ENCODE measurements at places on chromosomes 6 and 20.

DNA sequence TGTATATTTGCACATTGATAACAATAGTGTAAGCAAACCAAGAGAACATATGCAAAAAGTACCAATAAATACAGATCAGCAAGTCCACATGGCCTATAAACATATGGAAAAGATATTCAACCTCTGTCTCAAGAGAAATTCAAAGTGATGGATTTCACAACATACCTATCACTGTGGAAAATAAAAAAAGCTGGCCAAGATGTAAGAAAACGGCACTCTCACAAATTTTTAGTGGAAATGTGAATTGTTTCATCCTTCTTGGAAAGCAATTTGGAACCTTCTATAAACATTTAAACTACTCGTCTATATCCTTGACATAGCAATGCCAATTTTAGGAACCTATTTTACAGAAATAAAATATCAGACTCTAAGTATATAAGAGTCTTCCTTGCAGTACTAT, 559.8 kb downstream of the QKI start:
- H3K27ac ChIP-seq: no peak overlapping the region
- H3K36me3 ChIP-seq: no peaks in the 10 kb centered on the region
- no peaks in the 10 kb centered on the region for H3K4me1 ChIP-seq

GRCh38 chr20:8175741-8176675, 43.9 kb downstream of the PLCB1 start:
- no peaks in the 10 kb centered on the region for H3K4me1 ChIP-seq
- no peaks in the 10 kb centered on the region for H3K36me3 ChIP-seq
- H3K4me3 ChIP-seq: no peak overlapping the region
- no peak overlapping the region for H3K27ac ChIP-seq
- no peak for DNase-seq

DNA sequence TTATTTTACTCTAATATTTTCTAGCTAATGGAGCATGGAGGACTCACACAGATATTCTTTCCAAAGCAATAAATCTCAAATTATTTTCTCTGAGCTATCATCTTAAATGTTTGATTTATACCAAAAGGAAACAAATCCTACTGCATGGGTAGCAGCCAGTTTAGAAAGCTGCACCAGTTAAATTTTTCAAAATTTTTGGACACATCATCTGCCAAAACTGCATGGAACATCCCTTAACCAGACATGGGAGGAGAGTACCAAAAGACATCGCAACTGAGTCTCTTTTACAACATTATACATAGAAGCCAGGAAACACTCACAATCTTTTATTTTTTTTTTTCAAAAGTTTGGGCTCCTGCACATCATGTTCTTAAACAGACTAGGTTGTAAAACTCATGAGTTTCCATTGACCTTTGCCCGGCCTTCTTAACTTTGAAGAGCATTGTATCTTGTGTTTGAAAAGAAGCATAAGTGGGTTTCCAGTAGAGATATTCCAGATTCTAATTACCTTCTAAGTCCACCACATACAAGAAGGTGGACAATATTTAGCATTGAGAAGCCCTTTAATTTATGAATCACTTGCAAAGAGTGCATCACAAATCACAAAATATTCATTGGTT, 87.7 kb upstream of the HMGCLL1 start:
- H3K36me3 ChIP-seq: no peaks in the 10 kb centered on the region
- no peaks in the 10 kb centered on the region for H3K27me3 ChIP-seq
- no peak for DNase-seq
- no peaks in the 10 kb centered on the region for H3K4me1 ChIP-seq
- no peak overlapping the region for H3K4me3 ChIP-seq

DNA sequence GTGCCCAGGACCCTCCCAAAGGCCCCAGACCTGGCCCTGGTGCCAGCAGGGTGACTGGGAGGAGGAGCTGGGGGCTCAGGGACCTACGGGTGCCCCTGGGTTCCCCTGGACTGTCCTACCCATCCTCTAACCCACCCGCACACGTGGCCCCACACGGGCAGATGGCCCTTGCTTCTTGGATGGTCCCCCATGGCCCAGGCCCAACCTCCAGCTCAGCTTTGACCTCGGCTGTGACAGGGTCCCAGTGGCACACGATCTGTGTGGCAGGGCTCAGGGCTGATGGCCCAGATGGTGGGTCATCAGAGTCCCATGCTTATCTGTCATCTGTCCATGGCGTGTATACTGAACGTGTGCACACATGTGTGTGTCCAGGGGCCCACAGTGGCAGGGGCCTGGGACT, 4.0 kb downstream of the NTSR1 start:
- H3K4me3 ChIP-seq: no peak overlapping the region
- no peaks in the 10 kb centered on the region for H3K36me3 ChIP-seq
- H3K27me3 ChIP-seq: peaks cover 5% of the 10 kb centered on the region
- no peak overlapping the region for H3K27ac ChIP-seq
- DNase-seq: no peak

- H3K27me3 ChIP-seq: no peaks in the 10 kb centered on the region
- no peak for DNase-seq
- no peaks in the 10 kb centered on the region for H3K36me3 ChIP-seq
- no peak overlapping the region for H3K27ac ChIP-seq
- H3K4me3 ChIP-seq: no peak overlapping the region
- H3K4me1 ChIP-seq: no peaks in the 10 kb centered on the region
Measured at GRCh38 chr6:72636215-72636614, 14.4 kb downstream of the KCNQ5 start.

DNA sequence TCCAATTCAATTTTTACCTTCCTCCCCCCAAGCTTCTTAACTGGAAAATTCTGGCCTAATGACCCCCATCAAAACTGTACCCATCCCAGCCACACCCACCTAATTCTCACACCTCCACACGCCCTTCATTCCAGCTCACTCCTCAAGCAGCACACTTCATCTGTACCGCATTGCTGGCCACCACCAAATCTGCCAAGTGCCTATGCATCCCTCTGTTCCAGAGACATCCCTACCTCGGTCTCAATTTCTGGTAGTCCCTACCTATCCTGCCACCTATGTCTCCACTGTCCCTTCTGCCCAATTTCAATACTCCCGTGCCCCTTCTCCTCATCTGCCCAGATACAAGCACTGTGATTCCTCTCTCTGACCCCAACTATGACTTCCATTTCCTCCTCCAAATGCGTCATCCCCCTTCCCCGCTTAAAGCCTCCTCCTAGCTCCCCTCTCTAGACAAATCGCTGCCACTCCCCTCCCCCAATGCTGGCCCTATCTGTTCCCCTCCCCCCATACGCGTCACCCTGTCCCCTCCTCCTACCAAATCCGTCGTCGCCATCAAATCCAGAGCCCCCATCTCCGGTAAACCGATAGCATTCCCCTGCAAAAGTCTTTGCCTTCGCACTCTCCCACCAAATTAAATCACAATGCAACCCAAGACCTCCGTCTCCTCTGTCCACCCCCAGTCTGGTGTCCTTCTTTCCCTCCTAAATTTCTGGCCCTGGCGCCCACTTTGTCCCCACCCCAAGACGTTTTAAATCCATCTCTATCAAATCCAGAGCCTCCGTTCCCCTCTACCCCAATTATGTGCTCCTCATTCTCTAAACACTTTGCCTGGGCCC, 1.2 kb downstream of the MTCH1 start:
- peaks cover 12% of the 10 kb centered on the region for H3K36me3 ChIP-seq
- H3K4me1 ChIP-seq: peaks cover 22% of the 10 kb centered on the region
- no peaks in the 10 kb centered on the region for H3K27me3 ChIP-seq
- H3K27ac ChIP-seq: peak overlapping the region; percentile 65
- peak overlapping the region; percentile 94 for H3K4me3 ChIP-seq

DNA sequence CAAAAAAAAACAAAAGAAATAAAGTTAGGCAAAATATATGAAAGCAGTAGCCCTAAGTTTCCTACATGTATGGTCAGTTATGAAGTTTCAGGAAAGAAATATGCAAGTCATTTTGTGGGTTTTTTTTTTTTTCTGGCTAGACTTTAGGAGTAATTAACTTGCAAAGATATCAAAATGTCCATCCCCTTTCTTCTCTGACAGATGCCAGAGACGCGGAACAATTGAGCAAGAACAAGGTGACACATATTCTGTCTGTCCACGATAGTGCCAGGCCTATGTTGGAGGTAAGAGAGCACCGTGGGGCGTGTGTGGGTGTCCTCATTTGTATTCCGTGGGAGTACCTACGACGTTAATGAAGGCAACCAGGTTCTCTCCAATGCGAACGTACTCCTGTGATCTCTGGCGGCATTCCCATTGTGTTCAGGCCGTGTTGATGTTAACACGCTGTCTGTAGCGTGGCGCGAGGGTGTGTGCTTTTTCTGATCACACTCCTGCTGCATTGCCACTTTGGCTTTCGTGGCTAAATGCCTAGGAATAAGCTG, 19.5 kb downstream of the DUSP22 start:
- H3K27ac ChIP-seq: no peak overlapping the region
- H3K4me3 ChIP-seq: no peak overlapping the region
- peaks cover 3% of the 10 kb centered on the region for H3K36me3 ChIP-seq
- H3K4me1 ChIP-seq: peaks cover 10% of the 10 kb centered on the region
- no peaks in the 10 kb centered on the region for H3K27me3 ChIP-seq

DNA sequence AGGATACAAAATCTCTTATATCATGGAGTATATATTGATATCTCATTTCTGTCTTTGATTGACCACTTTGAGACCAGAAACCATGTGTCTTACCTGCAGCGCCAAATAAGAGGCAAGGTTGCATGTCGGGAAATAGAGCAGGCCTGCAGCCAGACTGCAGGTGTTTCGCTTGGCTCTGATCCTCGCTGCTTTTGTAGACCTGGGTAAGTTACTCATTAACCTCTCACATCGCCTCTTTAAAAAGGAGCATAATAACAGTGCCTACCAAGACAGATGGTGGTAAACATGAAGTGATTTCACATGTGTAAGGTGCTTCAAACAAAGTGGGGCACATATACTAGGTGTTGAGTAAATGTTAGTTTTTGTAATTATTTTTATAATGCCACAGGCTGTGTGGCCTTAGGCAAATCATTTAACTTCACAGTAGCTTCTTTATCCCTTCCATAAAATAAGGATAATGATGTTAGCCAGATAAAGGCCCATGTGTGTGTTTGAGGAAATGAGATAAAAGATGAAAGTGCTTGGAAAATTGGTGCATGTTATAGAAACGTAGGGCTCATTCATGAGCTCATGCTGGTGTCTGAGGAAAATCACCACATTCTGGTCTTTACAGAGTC, 248.8 kb upstream of the MAP3K7 start:
- no peaks in the 10 kb centered on the region for H3K27me3 ChIP-seq
- no peak overlapping the region for H3K27ac ChIP-seq
- H3K4me3 ChIP-seq: no peak overlapping the region
- H3K36me3 ChIP-seq: no peaks in the 10 kb centered on the region
- H3K4me1 ChIP-seq: no peaks in the 10 kb centered on the region

GRCh38 chr6:11320914-11321597, 88.6 kb upstream of the NEDD9 start:
- peaks cover 2% of the 10 kb centered on the region for H3K4me1 ChIP-seq
- H3K27ac ChIP-seq: no peak overlapping the region
- DNase-seq: no peak
- no peak overlapping the region for H3K4me3 ChIP-seq

- no peak overlapping the region for H3K27ac ChIP-seq
- no peaks in the 10 kb centered on the region for H3K36me3 ChIP-seq
- H3K27me3 ChIP-seq: peaks cover 8% of the 10 kb centered on the region
Measured at GRCh38 chr6:28343898-28344677, 5.7 kb upstream of the ZKSCAN3 start.

DNA sequence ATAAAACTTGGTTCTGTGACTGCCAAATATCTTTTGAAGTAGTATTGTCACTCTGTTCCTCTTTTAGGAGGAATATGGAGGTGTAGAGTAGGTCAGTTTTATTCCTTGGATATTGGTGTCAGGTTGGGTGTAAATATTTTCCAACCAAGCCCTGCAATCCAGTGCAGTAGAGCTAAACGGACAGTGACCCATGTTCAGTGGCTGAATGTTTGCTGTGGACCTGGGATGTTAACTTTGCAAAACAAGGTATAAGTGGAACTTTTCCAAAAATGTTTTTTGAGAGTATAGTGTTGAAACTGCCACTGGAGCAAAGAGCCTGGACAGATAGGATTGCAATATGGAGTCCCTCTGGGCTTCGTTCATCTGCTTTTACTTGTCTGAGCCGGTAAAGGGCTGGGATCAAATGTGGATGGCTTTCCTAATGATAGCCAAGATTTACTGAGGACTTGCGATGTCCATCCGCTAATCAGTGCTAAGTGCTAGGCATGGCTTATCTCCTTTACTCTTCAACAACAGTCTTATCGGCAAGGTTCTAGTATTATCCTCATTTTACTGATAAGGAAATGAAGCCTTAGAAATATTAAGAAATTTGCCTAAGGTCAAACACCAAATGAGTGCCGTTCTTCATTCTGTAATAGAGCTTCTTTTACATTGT, 69.0 kb upstream of the BACH2 start:
- no peak overlapping the region for H3K4me3 ChIP-seq
- H3K27me3 ChIP-seq: no peaks in the 10 kb centered on the region
- no peaks in the 10 kb centered on the region for H3K36me3 ChIP-seq
- H3K27ac ChIP-seq: no peak overlapping the region
- H3K4me1 ChIP-seq: no peaks in the 10 kb centered on the region

DNA sequence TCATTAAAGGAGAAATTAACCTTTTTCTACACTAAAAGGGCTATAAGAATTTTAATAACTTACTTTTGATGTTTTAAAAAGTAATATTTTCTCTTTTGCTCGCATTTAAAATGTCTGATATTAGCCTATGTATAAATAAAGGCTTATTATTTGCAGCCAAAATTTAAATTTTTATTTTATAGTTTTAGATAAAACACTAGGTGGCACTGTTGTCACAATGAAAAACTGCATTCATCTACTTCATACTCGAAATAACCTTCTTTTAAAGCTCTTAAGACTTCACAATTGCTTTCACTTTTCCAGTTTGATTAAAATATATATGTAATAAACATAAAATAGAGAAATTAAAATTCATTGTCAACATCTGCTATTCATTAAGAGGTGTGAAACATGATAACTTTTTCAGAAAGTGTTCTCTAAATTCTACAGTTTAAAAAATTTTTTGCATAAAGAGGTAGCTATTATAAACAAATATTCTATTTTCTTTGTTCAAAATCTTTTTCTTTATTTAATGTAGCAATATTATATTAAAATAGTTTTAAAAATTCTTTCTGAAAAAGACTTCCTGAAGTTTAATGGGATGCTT, 78.8 kb upstream of the DEFB112 start:
- H3K4me1 ChIP-seq: no peaks in the 10 kb centered on the region
- no peak overlapping the region for H3K4me3 ChIP-seq
- no peaks in the 10 kb centered on the region for H3K27me3 ChIP-seq
- H3K36me3 ChIP-seq: no peaks in the 10 kb centered on the region
- no peak overlapping the region for H3K27ac ChIP-seq

- no peaks in the 10 kb centered on the region for H3K4me1 ChIP-seq
- H3K36me3 ChIP-seq: no peaks in the 10 kb centered on the region
- H3K4me3 ChIP-seq: no peak overlapping the region
- no peak overlapping the region for H3K27ac ChIP-seq
- no peak for DNase-seq
- no peaks in the 10 kb centered on the region for H3K27me3 ChIP-seq
Measured at GRCh38 chr6:20464041-20464440, 62.4 kb downstream of the E2F3 start.

GRCh38 chr6:166777096-166777630, 150.1 kb upstream of the RPS6KA2 start:
- no peak overlapping the region for H3K4me3 ChIP-seq
- peaks cover 9% of the 10 kb centered on the region for H3K27me3 ChIP-seq
- peaks cover 6% of the 10 kb centered on the region for H3K4me1 ChIP-seq
- no peak overlapping the region for H3K27ac ChIP-seq
